ENCODE measurements at places on chromosomes 7 and 10.
A peak's percentile ranks its signal among the peaks of the same experiment; 100 is the strongest.

DNA sequence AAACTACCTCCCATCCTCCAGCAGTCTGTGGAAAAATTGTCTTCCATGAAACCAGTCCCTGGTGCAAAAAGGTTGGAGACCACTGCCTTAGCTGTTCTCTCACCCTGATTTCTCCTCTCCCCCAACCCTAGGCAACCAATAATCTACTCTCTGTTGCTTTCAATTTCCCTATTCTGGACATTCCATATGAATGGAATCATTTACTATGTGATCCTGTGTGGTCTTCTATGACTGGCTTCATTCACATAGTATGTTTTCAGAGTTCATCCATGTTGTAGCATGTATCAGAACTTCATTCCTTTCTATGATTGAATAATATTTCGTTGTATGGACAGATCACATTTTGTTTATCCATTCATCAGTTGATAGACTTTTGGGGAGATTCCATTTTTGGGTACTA lies 38.3 kb upstream of the DLG5 start:
- no peak for DNase-seq

DNA sequence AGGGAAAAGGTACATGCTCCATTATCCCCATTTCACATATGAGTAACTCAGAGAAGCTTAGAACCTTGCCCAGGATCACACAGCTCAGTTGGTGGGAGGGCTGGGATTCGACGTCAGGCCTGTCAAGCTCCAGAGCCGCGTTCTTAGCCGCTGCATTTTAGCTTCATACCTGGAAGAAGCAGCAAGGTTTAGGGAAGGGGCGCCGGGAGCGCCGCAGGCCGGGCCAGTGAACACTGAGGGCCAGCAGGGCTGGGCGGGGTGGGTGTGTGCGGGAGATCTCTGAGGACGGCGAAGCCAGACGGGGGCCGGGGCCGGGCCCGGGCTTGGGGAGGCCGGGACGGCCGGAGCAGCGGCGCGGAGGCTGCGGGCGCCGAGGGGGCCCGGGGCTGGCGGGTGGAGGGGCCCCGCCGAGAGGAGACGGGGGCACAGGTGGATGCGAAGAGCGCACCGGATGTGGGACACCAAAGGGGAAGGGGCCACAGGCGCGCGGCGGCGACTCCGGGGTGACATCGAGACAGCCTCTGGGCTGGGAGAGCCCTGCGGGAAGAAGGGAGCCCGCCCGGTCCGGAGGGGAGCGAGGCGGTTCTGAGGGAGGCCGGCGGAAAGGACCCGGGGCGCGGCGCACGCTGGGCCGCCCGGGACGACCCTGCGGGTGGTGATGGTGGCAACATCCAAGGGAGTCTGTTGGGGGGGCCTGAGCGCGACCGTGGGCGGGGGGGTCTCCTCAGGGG lies 498 bp downstream of the NDST2 start:
- DNase-seq, result peak; percentile 51

DNA sequence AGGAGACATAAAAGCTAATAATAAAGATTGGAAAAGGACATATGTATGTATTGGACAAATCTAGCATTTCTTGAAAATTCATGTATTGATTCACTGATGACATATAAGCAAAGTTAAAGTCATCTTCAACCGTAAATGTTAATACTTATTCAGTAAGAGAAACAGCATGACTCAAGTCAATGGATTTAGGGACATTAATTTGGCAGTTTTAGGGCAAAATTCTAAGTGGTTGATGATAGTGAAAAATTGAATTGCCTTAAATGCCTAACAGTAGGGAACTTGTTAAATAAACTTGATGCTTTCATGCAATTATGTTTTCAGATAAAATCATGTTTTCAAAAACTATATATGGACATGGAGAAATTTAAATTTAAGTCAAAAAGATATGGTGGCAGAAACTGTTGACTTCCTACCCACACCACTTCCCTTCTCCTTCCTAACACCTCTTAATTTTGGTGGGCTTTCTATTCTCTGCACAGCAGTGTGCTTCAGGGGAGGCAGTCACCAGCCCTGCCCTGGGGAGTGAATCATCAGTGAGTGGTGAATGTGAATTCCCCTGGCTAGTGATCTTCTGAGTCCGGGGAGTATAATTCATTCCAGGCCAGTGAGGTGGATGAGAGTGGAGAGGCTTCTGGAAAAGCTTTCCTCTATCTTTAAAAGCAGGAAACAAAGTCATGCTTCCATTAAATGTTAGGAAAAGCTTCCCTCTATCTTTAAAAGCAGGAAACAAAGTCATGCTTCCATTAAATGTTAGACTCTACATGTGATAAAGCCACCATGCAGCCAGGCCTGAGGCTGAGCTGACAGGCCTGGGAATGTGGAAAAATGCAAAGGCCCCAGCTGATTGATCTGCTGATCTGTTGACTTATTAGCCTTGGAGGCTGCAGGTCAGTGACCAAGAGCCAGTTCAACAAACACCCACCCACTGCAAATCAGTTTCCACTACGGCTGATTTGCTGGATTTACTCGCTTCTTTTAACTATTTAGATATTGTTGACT lies 25.2 kb upstream of the ITGB1 start:
- no peak for DNase-seq

DNA sequence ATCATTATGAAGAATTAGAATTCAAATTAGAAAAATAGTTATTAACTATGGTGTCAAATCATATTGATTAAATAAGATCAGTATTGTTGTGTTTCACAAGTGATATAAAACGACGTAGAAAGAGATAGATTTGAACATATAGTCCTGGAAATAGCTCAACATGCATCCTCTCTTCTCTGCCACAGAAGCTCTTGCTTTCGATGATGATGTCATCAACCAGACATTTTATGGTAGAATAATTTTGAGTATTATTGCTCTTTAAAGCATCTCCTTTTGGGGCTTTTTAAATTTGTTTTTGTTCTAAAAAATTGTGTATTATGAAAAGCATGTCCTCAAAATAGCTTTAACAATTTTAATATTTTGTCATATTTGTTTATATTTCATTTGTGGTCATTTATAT lies 95.0 kb downstream of the DGKB start:
- no peak for DNase-seq
